ENCODE measurements at places on chromosomes 3 and 15.

- DNase-seq = no peak
Measured at GRCh38 chr3:10333349-10333650, 12.4 kb upstream of the SEC13 start.

GRCh38 chr3:67866571-67866970, 212.2 kb upstream of the SUCLG2 start:
- no peak for DNase-seq

GRCh38 chr3:10945683-10946287, 46.8 kb upstream of the SLC6A1 start:
- DNase-seq = peak; percentile 67

- DNase-seq = peak; percentile 32
Measured at GRCh38 chr3:101574388-101575112, 570 bp downstream of the PCNP start.

DNA sequence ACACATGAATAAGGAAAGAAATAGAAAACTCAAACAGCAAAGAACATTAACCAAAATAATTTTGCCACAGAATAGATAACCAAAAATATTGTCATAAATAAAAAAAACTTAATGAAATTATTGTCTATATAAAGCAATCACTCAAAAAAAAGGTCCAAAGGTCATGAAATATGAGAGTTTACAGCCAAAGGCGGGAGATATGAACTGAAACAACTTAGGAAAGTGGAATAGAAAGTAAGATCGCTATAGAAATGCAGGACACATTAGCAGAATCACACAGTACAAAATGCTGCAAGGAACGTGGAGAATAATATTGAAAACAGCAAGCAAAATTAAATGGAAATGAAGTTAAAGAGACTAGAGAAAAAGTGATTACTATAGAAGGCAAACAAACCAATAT, 375.0 kb upstream of the ARHGEF26 start:
- DNase-seq = no peak

DNA sequence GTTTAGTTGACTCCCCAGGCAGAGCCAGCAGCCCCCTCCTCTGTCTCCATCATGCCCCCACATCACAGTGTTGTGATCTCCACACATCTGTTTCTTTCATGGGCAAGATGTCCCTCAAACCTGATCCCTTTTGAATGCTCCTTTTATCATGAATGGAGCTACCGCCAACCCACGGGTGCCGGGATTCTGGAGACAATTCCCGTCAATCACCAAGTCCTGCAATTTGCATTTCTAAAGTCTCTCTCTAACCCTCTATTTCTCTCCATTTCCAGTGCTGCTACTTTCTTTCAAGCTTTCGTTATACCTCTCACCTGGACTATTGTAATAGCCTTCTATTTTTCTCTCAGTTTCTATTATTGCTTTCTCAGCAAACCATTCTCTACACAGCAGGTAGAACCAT, 89.7 kb upstream of the CCNL1 start:
- no peak for DNase-seq

GRCh38 chr3:120102674-120103073, 8.4 kb upstream of the GSK3B start:
- no peak for DNase-seq

- no peak for DNase-seq
Measured at GRCh38 chr3:182969277-182969676, 11.1 kb downstream of the DCUN1D1 start.

- no peak for DNase-seq
Measured at GRCh38 chr15:89501646-89502045, 5.3 kb upstream of the RHCG start.

- DNase-seq = no peak
Measured at GRCh38 chr3:77682162-77682561, 642.3 kb downstream of the ROBO2 start.

- DNase-seq = no peak
Measured at GRCh38 chr3:121834157-121834670, 646 bp downstream of the IQCB1 start.

GRCh38 chr3:141723255-141723654, 14.8 kb upstream of the RNF7 start:
- no peak for DNase-seq

- DNase-seq = no peak
Measured at GRCh38 chr15:31262901-31263671, 63.5 kb upstream of the KLF13 start.

DNA sequence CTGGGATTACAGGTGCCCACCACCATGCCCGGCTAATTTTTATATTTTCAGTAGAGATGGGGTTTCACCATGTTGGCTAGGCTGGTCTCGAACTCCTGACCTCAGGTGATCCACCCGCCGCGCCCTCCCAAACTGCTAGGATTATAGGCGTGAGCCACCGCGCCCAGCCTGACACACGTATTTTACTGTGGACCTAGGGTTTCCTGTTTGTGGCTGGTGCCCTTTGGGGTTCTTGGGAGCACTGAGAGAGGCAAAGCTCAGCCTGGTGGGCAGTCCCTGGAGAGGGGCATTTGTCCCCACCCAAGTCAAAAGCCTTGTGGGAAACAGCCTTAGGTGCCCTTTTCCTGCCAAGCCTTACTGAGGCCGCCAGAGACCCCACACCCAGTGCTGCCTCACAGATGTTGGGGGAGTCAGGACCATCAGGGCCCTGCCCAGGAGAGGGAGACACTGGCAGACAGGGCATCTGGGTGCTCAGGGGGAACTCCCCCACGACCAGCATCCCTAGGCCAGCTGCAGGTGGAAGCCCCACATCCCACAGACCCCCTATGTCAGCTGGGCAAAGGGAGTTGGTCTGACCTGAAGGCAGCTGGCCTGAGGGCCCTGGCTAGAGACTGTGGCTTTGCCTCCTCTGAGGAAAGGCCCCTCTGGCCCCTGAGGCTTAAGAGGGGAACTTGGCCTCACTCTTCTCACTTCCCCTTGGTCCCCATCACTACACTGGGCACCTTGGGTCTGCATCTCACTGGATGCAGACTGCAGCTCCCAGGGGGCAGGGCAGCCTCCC, 35.1 kb downstream of the DNAH1 start:
- DNase-seq = no peak

- peak; percentile 36 for DNase-seq
Measured at GRCh38 chr3:49805897-49806701, 3.0 kb downstream of the INKA1 start.

DNA sequence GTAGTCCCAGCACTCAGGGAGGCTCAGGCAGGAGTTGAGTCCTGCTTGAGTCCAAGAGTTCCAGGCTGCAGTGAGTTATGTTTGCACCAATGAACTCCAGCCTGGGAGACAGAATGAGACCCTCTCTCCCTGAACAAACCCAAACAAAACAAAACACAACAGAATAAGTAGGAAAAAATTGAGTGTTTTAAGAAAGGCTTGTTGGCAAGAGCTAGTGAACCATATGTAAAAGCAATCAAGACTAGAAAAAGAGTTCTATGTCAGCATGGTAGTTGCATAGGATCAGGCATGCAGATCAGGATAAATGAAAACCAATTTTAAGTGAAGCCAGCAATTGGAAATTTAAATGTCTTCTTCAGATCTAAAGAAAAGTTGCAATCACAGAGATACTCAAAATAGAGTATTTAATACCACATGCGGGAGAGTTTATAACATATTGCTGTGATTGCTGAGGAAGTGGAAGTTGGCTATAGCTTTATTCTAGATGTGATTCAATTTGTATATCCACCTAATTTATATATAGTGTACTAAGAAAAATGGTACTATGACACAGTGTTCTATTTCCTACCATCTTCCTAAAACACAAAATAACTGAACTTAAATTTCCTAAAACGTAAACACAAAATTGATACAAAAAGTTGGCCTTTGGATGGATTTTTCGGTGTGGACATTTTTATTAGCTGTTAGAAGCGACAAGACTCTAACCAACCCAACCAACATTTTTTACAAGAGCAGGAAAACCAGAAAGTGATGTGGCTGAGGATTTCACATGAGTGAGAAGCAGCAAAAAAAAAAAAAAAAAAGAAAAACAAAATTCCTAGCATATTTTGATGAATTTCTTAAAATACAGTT, 101.9 kb upstream of the ROBO1 start:
- DNase-seq = no peak

GRCh38 chr3:39869890-39870289, 60.5 kb downstream of the MYRIP start:
- no peak for DNase-seq

DNA sequence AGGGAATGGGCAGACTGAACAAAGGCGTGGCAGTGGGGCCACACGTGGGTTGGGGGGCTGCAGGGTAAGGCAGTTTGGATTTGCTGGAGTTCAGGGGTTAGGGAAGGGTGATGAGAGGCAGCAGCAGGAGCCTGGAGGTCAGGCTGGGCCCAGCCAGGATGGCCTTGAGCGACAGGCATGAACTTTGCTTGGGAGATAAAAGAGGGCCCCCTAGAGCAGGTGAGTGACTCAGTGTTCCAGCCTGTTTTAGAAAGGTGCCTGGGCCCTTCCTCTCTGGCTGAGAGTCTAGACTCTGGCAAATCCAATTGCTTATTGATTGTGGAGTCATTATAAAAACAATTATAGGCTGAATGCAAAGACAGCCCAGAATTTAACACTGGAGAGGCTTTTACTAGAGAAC, 75.1 kb downstream of the RAB11A start:
- DNase-seq = no peak
